ENCODE measurements at places on chromosomes 2 and 18.

DNA sequence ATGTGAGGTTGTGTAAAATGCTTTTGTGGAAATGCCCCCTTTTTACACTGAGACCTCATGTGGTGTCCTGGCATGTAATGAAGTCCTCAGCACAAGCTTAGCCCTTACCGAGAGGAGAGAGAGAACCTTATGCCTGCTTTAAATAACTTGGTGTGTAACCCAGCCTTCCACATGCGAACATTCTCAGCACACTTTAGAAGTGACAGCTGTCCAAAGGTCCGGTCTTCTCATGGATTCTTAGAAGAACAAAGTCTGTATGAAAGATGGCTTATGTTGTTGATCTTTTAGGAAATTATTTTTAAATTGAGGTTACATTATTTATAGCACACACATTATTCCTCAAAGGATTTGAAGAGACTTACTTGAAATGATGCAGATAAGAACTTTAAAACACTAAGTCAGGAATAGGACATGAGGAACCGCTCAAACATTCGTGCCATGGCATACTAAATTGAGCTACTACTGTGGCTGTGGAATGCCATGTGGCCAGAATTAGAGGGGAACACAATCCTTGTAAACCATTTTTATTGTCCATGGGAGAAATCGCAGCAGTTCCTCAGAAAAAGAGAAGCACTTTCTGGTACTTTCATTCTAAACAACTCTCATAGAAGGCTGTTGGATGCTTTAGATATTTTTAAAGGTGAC is 79.6 kb downstream of the WDSUB1 start:
- peak; percentile 82 for DNase-seq

- peak; percentile 40 for DNase-seq
Measured at GRCh38 chr2:94923196-94923595, 52.0 kb downstream of the TEKT4 start.

DNA sequence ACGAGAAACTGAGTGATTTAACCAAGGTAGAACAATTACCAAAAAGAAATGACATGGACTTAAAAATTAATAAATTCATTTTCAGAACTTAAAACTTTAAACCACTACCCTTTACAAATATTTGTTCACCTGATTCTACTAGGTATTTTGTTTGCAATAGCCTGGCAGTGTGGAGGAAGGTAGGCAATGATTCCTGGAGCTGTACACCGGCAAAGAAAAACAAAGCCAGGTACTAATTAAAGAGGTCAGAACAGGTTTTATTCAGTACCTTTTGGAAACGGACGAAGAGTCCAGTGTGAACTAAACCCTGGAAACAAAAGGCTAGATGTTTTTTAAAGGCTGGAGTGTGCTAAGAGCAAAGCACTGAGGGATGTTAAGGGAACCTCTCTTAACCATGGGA is 561.3 kb upstream of the FSHR start:
- no peak for DNase-seq

GRCh38 chr2:203535078-203535783 is at the start of gene RAPH1:
Gene RAPH1 (minus strand): TSS chr2:203535301. CDS start chr2:203495353, 39,948 bp downstream.
- peak; percentile 87 for DNase-seq

DNA sequence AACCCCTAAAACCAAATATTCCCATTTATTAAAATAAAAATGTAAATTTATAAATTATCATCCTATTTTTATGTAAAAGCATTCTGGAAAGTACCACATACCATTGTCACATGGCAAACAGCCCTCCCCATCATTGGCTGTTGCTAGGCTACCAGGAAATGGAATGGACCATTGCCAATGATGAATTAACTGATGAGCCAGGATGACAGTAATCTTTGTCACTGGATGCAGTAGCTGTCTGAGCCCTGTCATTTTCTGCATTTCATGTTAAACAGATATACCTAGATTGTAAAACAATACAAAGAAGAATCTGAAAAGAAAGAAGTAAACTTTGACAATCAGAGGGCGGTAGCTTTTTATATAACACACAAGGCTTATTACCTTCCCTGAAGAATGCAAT is 641.4 kb downstream of the BCL11A start:
- peak; percentile 1 for DNase-seq

DNA sequence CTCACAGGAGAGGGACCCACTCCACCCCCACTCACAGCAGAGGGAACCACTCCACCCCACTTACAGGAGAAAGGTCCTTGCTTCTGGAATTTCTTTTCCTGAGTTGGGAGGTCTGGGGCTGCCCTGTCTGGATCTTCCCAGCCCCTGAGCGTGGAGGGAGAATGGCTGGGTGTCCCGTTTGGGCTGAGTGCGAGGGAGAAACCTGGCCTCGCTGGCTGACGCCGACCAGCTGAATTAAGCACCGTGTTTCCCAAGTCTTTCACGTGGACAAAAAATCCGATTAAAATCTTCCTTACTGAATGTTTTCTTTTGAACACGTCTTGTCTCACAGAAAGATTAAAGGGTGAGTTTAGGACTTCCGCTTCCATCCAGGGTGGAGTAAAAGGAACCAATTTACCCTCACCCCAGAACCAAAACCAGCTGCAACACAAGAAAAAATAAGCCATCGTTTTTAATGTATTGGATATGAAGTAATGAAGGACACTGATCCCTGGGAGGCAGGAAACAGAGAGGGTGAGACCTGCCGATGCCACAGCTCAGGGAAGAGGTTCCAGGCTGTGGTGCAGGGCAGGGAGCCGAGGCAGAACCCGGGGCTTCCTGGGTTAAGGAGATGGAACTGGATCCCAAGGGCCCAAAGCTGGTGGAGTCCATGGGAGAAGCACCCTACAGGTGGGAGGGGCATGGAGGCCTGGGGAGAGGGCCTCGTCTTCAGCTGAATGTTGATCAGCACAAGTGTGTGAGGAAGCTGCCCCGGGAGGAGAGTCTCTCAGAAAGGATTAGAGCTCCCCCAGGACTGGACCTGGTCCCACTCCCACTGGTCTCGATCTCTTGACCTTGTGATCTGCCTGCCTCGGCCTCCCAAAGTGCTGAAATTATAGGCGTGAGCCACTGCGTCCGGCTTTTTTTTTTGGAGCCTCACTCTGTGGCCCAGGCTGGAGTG is 60.3 kb downstream of the RTP5 start:
- no peak for DNase-seq

DNA sequence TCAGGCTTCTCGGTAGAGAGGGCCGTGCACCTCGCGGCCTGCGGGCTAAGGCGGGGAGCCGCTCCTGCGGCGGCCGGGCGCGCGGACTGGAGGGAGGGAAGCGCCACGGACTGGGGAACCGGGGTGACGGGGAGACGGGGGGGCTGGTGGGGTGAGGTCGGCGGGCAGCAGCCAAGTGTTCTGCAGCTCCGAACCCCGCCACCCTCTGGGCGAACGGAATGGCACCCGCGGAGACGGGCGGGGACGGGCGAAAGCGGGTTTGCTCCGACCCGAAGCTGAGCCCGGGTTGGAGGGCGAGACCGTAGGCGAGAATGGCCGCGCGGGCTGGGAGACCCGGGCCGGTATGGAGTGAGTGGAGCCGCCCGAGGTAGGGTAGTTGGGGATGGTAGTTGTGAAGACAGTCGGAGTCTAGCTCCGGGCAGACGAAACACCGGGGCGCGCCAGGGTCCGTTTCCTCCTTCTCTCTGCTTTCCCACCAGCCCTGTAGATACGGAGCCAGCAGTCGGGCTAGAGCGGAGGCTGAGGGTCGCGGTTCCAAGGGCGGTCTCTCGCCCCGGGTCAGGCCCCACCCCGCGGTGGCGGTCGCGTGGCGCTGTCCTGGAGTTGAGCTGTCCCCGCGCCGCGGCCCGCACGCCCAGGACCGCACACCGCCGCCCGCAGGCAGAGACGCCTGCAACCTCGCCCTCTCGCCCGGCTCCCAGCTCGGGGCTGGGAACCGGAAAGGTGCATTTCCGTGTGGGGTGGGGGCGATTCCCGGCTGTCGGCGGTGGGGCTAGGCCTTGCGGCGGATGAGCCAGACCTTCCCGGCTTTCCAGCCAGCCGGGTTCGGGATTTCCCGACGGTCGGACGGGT is 160.3 kb upstream of the SIX2 start:
- peak; percentile 13 for DNase-seq

GRCh38 chr2:137173463-137173862 is 408.1 kb downstream of the THSD7B start:
- DNase-seq, result peak; percentile 40

DNA sequence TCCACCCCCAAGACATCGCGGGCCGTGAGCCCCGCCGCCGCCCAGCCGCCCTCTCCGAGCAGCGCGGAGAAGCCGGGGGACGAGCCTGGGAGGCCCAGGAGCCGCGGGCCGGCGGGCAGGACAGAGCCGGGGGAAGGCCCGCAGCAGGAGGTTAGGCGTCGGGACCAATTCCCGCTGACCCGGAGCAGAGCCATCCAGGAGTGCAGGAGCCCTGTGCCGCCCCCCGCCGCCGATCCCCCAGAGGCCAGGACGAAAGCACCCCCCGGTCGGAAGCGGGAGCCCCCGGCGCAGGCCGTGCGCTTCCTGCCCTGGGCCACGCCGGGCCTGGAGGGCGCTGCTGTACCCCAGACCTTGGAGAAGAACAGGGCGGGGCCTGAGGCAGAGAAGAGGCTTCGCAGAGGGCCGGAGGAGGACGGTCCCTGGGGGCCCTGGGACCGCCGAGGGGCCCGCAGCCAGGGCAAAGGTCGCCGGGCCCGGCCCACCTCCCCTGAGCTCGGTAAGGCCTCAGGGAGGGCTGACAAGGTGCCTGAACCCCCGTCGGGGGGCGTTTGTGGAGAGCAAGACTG is 14.2 kb downstream of the SPEG start:
- no peak for DNase-seq

- DNase-seq, result no peak
Measured at GRCh38 chr18:44744161-44745121, 63.8 kb downstream of the SETBP1 start.

- no peak for DNase-seq
Measured at GRCh38 chr18:79604913-79605880, 74.4 kb upstream of the CTDP1 start.

DNA sequence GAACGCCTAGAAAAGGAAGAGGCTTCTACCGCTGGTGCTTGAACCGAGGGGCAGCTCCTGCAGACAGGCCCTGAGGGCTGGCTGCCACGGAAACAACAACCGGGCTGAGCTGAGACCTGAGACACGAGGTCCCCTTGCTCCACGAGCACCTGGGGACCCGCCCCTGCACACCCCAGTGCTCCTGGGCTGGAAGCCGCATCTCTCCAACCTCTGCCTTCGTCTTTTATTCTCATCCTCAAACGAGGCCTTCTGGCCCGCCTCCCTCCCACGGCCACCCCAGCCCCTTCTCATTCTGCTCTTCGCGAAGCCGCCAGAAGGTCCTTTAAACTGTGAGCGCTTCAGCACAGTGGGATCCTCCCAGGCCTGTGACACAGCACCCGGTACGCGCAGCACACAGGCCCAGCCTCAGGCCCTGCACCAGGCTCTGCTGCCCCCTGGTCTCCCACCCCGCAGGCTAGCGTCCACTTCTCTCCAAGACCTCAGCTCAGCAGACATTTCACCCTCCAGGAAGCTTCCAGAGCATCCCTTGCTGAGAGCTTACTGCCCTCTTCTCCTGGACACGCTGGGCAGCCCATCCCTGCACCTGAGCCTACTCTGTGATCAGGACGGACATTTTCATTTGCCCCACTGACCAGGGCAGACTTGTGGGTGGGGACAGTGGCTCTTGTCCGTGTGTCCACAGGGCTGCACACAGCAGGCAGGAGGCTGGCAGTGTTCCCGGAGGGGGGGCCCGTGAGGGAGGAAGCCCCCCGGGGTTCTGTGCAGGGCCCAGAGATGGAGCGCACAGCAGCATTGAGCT is 149.7 kb downstream of the PXDN start:
- no peak for DNase-seq

Measured in EH (cell line).